ENCODE measurements at places on chromosomes 16 and 17. TPM values are rescaled to one million over a fixed set of nuclear protein-coding genes. Genes with fewer than 3 reads are reported as not detected.
A peak's percentile ranks its signal among the peaks of the same experiment; 100 is the strongest.

Gene DNAH2
- total RNA-seq, result not detected

- no peak for DNase-seq
- no peaks in the 10 kb centered on the region for H3K4me1 ChIP-seq
- H3K36me3 ChIP-seq, result no peaks in the 10 kb centered on the region
- H3K27me3 ChIP-seq, result no peaks in the 10 kb centered on the region
Observed at GRCh38 chr17:40956401-40957254, 10.1 kb downstream of the KRT39 start.

- peaks cover 14% of the 10 kb centered on the region for H3K4me1 ChIP-seq
- no peak for DNase-seq
- H3K27me3 ChIP-seq, result no peaks in the 10 kb centered on the region
- H3K4me3 ChIP-seq, result no peak overlapping the region
Observed at GRCh38 chr17:44074231-44074910, 3.8 kb downstream of the G6PC3 start.

DNA sequence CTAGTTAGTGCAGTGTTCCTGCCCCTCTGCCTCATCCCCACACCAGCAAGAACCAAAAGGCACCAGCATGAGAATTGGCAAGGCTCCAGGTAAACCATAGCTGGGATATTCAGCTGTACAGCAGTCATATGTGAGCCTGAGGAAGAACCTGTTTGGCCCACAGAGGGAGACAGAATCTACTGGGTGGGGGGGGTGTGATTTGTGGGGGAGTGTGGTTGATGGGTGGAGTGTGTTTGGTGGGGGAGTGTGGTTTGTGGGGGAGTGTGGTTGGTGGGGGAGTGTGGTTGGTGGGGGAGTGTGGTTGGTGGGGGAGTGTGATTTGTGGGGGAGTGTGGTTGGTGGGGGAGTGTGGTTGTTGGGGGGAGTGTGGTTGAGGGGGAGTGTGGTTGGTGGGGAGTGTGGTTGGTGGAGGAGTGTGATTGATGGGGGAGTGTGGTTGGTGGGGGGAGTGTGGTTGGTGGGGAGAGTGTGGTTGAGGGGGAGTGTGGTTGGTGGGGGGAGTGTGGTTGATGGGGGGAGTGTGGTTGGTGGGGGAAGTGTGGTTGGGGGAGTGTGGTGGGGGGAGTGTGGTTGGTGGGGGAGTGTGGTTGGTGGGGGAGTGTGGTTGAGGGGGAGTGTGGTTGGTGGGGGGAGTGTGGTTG, 19.5 kb downstream of the MINK1 start:
- H3K4me3 ChIP-seq, result no peak overlapping the region
- no peak overlapping the region for H3K27ac ChIP-seq
- H3K27me3 ChIP-seq, result no peaks in the 10 kb centered on the region
- H3K36me3 ChIP-seq, result no peaks in the 10 kb centered on the region
- DNase-seq, result peak; percentile 25
- H3K4me1 ChIP-seq, result no peaks in the 10 kb centered on the region

DNA sequence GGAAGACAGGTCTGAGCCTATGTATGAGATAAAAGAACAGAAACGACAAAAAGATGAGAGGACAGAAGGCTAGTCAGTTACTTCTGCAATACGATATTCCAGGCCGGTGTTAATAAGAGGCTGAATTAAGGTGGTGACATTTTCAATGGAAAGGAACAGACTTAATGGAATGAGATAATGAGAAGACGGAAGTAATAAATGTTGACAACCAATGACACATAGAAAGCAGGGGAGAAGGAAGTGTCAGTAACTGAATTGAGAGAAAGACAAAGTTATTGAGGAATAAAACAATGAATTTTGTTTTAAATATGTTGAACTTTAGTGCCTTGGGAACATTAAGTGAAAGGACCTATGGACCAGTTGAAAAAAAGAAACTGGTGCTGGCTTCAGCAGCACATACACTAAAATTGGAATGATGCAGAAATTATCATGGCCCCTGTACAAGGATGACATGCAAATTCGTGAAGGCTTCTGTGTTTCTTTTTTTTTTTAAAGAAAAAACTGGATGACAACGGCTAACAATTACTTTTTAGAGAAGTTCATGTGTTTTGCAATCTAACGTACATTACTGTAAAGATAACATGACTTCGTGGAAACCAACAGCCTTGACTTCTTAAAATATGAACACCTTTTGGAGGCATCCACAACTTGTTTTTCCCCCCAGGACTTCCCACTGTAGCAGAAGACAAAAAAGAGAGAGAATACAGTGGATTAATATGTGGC, 18.5 kb upstream of the CPD start:
- H3K36me3 ChIP-seq, result no peaks in the 10 kb centered on the region
- H3K27me3 ChIP-seq, result no peaks in the 10 kb centered on the region
- H3K4me3 ChIP-seq, result no peak overlapping the region
- H3K27ac ChIP-seq, result no peak overlapping the region
- DNase-seq, result no peak
- H3K4me1 ChIP-seq, result peaks cover 18% of the 10 kb centered on the region
